Activated CD8-positive, alpha-beta T cell treated with anti-CD3 and anti-CD28 coated beads, Interleukin-2, amount 10 ng/mL, durations not matched to agents 7 days and 5 days (primary cell): ENCODE measurements at places on chromosomes 3 and 15. TPM values are rescaled to one million over a fixed set of nuclear protein-coding genes. Genes with fewer than 3 reads are reported as not detected.

The GOLGA8T gene
- total RNA-seq: 0.94 TPM

GRCh38 chr3:126867190-126867862 lies 115.6 kb upstream of the PLXNA1 start:
- DNase-seq: no peak

DNA sequence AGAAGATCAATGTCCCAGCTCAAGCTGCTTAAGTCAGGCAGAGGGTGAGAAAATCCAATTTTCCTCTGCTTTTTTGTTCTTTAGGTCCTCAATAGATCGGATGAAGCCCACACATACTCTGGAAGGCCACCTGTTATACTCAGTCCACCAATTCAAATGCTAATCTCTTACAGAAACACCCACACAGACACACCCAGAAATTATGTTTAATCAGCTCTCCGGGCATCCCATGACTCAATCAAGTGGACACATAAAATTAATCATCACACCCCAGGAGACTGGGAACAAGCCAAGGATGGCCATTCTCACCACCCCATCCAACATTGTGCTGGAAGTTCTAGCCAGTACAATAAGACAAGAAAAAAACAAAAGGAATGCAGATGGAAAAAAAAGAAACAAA lies 67.8 kb upstream of the SLC24A5 start:
- DNase-seq: no peak

- DNase-seq: no peak
Measured at GRCh38 chr3:26099692-26100091, 309.8 kb downstream of the OXSM start.

The NECTIN3 gene
- total RNA-seq: 6.1 TPM

GRCh38 chr3:121979734-121980449 lies 42.2 kb downstream of the ILDR1 start:
- DNase-seq: no peak

DNA sequence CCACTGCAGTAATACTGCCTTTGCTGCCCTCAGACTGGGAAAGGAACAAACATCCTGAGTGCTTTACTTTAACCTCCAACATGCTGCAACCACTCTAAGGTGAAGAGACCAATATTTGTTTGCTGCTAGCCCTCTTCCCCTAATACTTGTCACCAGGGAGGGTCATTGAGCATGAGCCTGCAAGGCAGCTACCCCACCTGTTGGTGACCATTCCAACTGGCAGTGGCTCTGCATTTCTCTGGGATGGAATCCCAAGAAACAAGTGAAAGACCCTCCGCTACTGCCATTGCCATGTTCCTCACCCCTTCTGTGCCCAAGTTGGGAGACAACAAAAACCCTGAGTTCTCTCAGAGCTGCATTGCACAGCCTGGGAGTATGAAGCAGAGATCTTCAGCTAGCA lies 462.7 kb downstream of the ZBBX start:
- DNase-seq: no peak

The GPR176 gene
- not detected for total RNA-seq

DNA sequence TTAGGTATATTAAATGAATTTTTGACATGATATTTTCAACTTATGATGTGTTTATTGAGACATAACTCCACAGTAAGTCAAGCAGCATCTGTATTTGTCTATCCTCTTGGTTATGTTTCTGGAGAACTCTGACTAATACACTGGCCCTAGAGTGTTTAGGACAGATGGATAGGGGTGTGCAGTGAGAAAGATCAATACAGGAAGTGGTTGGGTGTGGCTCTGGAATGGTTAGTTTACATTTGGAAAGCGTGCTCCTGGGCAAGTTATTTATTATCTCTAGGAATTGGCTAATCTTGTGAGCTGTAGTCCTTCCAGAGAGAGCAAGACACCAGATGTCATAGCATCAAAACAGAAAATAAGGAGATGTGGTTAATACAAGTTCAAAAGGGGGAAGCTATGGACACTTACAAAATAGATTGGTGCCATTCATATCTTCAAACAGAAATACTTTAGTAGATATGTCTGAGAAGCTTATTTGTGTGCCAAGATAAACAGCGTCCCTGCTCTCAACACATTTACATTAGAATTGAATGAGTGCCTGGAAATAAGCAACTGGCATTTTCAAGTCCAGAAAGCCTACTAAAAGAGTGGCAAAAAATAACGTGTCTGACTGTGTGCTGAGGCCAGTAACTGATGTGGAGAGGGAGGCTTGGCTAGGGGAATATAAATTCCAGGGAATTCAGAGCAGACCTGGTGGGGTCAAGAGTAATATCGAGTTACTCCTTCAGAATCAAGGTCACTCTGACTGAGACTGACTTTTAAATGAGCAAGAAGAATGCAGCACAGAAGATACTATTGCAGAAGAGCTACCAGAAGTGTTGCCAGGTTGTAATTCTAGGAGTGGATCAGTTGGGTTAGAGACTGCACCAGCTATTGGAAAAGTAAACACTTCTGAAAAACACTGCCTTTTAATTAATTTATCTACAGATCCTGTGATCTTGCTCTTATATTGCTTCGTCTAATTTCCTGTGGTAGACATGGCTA lies 33.4 kb upstream of the PLAAT1 start:
- no peak for DNase-seq

GRCh38 chr15:90729261-90729660 lies 12.1 kb downstream of the BLM start:
- DNase-seq: no peak

DNA sequence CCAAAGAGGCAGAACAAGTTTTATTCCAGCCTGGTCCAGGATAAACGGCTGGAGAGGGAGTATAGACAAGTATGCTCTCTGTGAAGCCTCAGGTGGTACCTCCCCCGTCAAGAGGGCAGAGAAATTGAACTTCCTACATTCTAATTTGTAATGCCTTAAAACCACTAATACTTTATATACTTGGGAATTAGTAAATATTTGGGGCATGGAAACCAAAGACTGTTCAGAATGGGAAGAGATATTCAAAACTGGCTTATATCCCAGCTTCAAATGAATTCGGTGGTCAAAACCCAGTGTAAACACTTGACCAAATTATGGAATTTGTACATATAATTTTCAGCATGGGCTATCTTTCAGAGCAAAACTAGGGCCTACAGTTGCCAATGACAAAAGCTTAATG lies 122.6 kb downstream of the FBN1 start:
- no peak for DNase-seq

DNA sequence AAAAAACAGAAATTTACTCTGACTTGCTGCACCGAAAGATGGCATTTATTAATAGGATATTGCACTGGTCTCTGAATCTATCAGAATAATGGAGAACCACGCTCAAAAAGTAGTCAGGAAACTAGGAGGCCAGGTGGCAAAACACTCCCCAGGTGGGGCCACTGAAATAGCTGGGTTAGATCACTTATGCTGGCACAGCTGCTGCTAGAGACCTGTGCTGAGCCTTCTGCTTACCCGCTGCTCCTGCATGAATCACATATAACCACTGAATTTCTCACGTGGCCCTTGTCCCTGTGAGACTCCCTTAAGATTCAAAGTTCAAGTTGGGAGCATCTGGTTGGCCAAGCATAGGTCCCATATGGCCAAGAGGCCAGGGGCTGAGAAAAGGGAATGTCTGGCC lies 66.0 kb upstream of the OXTR start:
- no peak for DNase-seq

The UROC1 gene
- not detected for total RNA-seq

GRCh38 chr3:12004741-12005513 lies 739 bp downstream of the SYN2 start:
- no peak for DNase-seq

DNA sequence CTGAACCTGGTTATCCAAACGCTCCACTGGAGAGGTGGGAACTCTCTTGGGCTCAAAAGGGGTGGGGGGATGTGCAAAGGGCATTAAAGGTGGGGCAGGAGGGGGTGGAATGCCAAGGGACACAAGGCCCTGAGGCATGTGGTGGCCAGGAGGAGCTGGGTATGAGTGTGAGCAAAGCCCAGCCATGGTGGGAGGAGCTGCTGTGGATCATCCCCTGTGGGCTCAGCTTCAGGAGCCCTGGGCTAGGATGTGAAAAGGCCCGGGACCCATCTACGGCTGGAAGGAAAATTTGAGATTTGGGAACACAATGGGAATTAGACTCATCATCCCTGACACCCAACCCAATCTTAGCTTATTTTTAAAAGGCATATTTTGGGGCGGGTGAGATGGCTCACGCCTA lies 33.3 kb downstream of the MGLL start:
- DNase-seq: no peak

GRCh38 chr3:492586-493316 lies 296.2 kb downstream of the CHL1 start:
- no peak for DNase-seq

DNA sequence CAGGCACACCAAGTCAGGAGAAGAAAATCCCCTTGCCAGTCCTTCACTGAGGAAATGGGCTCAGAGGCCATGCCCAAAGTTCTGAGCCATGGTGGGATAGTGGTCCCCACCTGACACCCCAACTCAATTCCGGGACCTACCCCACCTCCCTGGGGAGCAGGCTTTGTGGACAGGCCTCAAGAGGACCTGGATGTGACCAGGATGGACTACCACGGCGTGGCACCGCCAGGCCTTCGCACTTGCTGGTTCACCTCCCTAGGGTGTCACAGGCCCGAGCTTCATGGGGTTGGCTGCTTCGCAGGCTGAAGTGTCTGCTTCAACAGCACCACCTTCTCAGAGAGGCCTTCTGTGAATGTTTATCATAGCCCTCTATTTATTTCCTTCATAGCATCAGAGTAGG lies 31.7 kb downstream of the POC1A start:
- no peak for DNase-seq

GRCh38 chr3:62795978-62796657 lies 79.1 kb downstream of the CADPS start:
- no peak for DNase-seq

- DNase-seq: no peak
Measured at GRCh38 chr3:177813322-177813721, 616.0 kb upstream of the TBL1XR1 start.

GRCh38 chr3:18386274-18386890 lies 38.8 kb downstream of the SATB1 start:
- no peak for DNase-seq

DNA sequence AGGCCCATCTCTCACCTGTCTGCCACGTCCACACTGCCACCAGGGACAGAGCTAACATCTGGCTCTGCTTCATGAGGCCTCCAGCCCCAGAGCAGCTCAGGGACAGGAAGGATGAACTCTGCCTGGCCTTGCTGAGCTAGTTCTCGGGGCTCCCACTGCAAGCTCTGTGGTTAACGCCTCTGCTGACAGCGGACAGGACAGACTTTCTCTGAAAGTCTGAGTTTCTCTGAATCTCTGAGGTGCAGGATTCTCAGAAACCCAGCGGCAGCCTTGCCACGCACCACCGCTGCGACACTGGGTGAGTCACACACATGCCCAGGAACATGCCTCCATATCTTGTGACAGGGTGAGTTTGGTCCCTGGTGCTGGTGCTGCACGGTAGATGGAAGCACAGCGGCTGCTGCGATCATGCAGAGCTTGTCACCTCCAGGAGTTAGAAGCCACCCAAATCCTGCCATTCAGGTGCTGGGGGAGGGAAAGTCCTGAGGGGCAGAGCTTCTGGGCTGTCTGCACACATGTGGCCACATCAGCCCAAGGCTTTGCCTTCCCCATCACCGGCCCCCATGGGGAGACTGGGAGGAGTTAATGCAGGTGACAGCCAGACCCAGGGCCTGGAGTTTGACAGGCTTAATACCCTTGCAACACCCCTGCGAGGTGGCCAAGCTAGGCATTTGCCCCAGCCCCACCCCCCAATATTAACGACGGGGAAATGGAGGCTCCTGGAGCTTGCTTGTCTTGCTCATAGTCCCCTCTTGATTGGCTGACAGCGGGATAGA lies 267.0 kb downstream of the PLCL2 start:
- peak; percentile 97 for DNase-seq

GRCh38 chr3:140906785-140907184 lies 34.9 kb upstream of the SLC25A36 start:
- DNase-seq: no peak

The HIGD2B gene
- total RNA-seq: 0.24 TPM

GRCh38 chr3:132174500-132174899 lies 139.7 kb upstream of the CPNE4 start:
- DNase-seq: no peak

DNA sequence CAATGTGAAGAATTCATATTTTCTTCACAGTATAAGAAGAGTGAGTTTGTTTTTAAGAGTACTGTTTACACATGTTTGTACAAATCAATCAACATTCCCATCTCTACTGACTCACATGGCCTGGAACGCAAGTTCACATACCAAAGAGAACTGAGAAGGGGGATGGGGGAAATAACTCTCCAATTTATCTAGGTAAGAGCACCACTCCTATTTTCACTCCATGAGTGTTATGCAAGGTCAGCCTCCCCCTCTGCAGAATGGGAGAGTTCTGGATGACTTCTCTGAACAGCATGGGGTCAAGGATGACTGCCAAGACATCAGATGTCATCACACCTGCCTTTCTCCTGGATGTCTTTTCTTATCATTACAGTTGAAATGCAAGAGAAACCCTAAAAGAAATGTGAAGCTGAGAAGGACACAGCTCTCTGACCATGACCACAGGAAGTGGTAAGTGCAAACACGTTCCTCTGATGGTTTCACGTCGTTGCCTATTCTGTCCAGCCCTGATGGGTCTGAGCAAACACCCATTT lies 95.2 kb downstream of the SEMA6D start:
- DNase-seq: no peak

The IL17RB gene
- total RNA-seq: 0.31 TPM

DNA sequence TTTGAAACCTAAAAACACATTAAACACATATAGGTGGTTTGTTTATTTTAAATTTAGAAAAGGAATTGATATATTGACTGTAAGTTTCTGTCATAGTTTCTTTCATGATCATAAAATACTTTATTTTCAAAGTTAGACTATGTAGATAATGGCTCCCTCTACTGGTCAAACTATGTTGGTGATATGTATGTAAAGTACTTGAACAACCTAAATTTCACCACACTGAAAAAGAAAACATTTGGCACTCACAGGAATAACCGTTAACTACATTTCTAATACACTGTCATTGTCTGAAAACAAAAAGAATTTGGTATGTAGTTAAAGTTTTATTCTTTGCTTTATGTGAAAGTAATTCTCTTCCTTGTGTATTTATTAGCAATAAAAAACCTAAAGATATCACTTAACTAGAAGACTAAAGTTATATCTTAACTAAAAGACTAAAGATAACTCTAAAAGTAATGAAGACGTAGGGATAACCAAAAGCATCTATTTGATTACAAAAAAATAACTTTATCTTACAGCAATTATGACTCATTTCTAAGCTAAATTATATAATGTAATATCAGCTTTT lies 427.5 kb downstream of the VGLL3 start:
- DNase-seq: no peak

- DNase-seq: no peak
Measured at GRCh38 chr3:70040386-70040785, 40.9 kb downstream of the SAMMSON start.

The SLC28A1 gene
- total RNA-seq: not detected

- no peak for DNase-seq
Measured at GRCh38 chr15:27705056-27705455, 394.1 kb downstream of the OCA2 start.

GRCh38 chr3:31132132-31132769 lies 237.8 kb upstream of the GADL1 start:
- no peak for DNase-seq

- DNase-seq: no peak
Measured at GRCh38 chr15:89883518-89883917, 10.3 kb downstream of the AP3S2 start.
